ENCODE measurements at places on chromosomes 2 and 18.

DNA sequence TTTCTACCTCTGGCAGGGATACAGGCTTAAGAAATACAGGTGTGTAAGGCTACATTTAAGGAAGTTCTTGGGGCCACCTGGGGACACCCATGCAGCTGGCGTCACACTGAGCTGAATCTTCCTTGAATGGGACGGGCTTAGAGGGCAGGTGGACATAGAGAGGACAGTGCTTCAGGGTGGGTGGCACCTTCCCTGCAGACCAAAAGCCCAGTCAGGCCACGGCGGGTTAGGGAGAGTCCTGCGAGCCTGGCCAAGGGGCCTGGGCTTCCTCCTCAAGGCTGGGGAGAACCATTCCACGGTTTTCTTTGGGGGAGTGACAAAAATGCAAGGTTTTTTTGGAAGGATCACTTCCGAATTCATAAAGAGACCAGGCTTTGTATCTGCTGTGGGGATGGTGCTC is 73.4 kb downstream of the GNAL start:
- no peak for DNase-seq

GRCh38 chr2:16317211-16317830 is 348.3 kb downstream of the CYRIA start:
- DNase-seq = no peak

DNA sequence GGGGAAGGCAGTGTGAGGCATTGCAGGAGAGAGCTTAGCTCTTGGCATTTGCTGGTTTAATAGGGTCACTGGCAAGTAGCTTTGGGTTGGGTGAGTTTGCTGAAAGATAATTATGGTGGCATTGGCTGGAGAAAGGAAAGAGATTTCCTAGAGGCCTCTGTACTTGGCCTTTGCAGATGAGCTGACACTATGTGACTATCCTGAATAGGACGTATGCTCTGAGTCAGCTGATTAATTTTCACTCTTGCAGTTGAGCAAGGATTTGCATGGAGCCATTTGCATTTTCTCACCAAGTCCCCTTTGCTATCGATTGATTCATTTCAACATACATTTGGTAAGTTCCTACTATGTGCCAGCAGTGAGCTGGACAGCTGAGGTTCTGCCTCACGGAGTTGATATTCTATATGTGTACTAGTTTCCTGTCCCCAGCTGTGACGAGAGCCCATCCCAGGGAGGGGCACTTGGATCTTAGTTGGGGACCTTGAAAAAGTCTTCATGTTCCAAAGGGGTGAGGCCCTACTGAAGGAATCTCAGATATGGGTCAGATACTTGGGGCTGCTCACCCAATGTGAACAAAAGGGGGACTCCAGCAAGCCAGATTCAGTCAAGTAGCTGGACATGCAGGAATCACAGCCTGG is 245.7 kb downstream of the LOXHD1 start:
- no peak for DNase-seq

DNA sequence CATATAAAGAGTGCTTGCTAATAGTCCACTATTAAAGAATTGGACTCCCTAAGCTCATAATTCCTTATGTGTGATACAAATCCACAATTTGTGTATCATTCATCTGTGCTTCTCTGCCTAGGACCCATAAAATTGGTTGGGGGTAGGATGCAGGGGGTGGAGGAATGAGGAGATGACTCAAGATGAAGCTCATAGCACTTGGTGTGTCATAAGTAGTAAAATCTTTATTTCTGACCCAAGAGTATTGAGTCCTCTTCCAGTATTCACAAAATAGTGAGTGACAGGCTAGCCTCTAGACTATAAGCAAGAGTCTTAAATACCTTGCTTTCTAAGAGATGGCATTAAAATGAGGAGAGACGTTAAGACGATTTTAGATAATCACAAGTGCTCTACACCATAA is 390.9 kb upstream of the CDH19 start:
- DNase-seq = no peak

DNA sequence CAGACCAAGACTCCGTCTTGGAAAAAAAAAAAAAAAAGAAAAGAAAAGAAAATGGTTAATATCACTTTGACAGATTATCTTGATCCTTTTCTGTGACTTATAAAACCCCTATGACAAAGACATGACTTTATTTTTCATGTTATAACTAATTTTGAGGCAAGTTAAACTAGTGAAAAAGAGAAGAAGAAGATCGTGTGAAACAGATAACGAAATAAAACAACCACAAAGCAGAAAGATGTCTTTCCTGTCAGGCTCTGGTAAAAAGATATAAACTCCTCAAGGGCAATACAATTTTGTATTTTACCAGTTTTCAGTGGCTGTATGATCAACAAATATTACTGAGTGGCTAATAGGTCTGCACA is 13.4 kb upstream of the RBMS1 start:
- DNase-seq = no peak

- no peak for DNase-seq
Measured at GRCh38 chr2:234425639-234426603, 71.0 kb downstream of the ARL4C start.

GRCh38 chr2:40230707-40231432 is 221.0 kb downstream of the SLC8A1 start:
- DNase-seq = no peak

- DNase-seq = no peak
Measured at GRCh38 chr18:55627007-55627406, 39.0 kb upstream of the TCF4 start.

GRCh38 chr2:44553456-44553855 is 191.7 kb downstream of the CAMKMT start:
- DNase-seq = no peak

DNA sequence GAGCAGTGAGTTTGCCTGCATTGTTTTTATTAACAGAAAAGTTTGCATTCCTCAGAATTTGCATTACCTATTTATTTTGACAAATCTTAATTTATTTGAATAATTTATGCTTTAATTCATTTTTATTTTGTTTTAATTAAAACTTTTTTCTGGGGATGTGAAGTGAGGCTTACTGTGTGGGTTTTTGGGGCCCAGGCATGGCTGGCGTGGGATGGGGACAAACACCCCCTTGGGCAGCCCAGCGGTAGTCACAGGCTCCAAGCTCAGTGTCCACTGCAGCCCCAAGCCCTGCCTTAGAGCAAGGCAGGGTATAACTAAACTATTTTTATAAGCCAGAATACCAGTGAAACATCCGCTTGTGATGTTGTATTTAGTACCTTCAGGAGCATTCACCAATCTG is 95.7 kb upstream of the PXDN start:
- DNase-seq = no peak

DNA sequence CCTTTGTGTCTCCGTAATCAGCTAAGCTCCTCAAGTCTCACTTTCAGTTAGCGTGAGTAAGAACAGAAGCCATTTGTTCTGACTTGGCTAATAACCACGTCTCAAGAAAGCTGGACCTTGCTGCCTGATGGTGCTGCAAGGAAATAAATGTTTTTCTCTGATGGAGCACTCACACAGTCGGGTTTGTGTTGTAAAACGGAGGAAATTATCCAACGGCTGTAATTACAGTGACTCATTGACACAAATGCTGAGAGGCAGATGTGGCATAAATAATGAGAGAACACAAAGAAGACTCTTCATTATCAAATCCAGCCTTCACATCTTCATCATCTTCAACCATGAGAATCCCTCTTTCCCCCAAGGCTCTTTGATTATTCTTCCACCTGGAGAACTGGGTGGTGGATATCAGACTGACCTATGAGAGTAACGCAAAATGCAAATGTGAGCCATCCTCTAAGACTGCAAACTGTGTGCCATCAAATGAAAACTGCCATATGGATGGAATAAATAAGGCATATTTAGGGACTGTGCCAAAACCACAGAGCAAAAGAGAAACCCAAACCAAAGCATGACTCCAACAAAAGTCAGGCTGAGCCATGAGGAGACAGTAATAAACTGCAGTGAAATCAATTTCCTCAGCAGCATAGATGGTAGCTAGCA is 252.6 kb downstream of the RND3 start:
- no peak for DNase-seq

GRCh38 chr2:189175869-189176433 is 3.6 kb downstream of the COL5A2 start:
- no peak for DNase-seq

- DNase-seq = no peak
Measured at GRCh38 chr2:120142528-120143219, 80.5 kb downstream of the TMEM185B start.

DNA sequence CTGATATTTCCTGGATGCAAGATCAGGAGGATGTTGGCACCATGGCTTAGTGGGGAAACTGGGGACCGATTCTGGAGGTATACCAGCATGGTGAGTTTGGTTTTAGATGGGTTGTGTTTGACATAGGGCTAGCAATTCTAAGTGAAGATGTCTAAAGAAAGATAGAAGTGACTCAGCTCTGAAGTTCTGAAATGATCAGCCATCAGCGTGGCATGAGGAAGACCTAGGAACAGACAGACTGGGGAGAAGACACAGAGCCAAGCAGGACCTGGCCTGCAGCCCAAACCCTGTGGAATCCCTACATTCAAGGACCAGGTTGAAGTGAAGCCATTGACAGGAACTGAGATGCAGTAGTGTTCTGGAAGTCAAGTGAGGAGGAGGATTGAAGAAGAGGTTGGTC is 39.8 kb downstream of the HRH4 start:
- no peak for DNase-seq

- no peak for DNase-seq
Measured at GRCh38 chr2:208541989-208542464, 135.4 kb downstream of the PTH2R start.

DNA sequence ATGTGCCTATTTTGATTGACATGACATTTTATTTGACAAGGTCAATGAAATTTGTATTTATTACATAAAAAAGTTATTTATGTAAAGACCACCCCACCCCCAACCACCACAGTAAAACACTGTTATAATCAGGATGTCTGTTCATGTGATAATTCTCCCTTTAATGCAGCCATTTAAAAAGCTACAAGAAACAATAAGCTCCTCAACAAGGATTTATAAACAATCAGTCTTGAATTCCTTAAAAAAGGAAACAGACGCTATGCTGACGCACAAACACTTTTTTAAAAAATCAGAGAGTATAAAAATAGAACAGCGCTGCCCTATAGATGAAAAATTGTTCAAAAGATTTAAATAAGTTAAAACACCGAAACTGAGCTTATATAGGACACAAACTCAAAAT is 102.2 kb downstream of the SOS1 start:
- no peak for DNase-seq

- DNase-seq = no peak
Measured at GRCh38 chr18:22726469-22726868, 206.7 kb upstream of the RBBP8 start.

DNA sequence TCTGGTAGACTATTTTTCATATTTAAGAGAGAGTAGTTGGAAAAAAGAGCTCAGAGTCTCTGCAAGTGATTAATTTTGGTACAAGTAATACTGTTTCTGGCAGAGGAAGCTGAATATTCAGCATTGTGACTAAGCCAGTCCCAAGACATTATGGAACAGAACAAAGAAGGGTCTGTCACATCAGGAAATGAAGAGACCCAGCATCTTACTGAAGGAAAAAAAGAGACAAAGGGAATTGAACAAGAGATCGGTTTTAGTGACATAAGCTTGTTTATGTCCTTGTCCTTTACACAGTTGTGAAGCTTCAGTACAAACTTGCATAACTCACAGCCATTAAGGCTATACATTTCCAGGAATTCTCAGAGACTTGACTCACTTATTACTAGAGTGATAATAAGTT is 568.5 kb upstream of the SLC8A1 start:
- DNase-seq = no peak

- DNase-seq = no peak
Measured at GRCh38 chr2:16170675-16171424, 230.5 kb downstream of the MYCN start.

DNA sequence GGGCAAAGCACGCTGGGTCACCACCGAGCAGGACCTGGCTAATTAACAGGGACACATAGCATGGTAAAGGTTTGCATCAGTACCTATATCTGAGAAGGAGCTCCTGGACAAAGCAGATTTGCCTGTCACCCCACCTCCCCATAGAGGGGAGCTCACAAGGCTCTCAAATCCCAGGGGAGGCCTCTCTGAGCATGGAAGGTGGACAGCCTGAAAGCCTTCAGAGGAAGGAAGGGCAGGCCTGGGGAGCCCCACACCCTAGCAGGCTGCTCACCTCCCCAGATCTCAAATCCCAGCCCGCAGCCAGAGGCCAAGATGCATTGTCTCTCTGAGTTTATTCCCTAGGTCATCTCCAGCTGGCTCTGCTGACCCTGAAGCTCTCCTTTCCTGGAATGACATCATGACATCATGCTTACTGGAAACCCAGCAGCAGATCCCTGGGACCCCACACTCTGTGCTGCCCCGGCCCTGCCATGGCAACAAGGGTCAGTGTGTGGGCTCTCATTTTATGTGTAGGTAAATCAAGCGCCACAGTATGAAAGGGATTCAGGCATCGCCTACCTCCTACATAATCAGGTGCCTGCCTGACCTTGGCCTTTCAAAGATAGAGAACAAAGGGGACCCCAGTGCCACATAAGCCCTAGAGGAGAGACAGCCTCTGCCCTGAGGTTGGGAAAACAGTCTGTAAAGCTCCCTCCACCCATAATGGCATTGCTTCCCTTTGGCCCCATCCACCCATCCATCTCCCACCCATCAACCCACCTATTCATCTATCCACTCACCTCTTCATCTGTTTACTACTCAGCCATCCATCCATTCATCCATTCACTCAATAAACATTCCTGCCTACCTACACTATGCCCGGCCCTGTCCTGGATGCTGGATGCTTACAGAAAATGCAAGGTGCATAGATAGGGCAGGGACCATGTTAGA is 15.7 kb upstream of the TEX51 start:
- no peak for DNase-seq

DNA sequence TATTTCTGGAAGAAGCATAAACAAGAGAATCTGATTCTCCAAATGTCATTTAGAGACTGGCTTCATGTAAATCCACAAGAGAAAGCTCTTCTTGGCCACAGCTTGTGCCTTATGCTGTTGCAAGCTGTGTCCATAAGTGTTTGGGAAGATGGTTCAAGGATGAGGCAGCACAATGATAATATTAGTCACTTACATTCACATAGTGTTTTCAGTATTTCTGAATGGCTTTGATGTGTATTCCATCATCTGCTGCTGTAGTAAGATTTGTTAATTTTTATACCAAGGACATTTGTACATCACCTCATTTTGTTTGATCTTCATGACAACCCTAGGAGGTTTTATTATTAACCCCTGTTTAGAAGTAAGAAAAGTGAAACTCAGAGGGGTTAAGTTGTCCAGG is 29.9 kb downstream of the CREG2 start:
- no peak for DNase-seq

DNA sequence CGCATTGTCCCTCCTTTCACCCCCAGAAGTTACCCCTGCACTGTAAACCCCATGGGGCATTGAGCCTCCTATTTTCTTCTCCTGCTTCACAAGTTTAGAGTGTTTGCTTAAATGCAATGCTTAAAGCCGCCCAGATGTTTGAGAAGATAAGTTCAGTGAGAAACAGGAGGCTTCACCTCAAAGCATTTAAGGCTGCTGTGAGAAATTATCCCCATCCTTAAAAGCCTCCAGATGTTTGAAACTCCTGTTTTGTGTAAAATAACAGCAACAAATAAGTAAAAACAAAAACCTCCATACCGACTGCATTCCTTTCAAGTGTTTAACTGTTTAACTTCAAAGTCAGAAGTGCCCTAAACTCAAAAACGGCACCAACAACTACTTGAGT is 81.8 kb downstream of the RTP5 start:
- no peak for DNase-seq

GRCh38 chr18:76405280-76405679 is 89.8 kb downstream of the ZNF516 start:
- no peak for DNase-seq
